Activated naive CD4-positive, alpha-beta T cell treated with Interleukin-2 at 50 U/mL for 16 hours (primary cell): ENCODE measurements at places on chromosomes 6 and 20.

DNA sequence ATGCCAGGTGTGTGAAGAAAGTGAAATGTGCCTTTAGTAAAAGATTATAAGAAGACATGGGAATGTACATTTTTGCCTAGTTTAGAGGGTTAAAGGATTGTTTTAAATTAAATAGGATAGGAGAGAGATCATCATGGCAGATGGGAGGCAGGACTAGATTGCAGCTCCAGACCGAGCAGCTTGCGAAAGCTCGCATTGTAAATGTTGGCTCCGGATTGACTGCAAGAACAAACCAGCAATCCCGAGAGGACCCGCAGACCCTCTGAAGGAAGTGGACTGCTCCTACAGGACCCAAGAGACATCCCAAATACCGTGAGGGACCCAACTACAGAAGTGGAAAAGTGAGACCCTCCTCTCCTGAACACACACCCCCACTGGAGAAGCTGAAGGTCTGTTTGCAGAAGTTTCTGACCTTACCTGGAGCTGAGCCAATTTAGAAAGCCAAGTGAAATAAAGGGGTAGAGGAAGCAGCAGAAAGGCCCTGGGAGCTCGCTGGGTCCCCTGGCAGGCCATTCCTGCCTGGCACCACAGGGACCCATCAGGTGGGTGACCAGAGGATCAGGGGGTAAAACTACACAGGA is 30.0 kb upstream of the TPD52L1 start:
- no peak for DNase-seq

- no peak for DNase-seq
These were observed 162.1 kb downstream of the AIG1 start for GRCh38 chr6:143222801-143223231.

- DNase-seq, result no peak
These were observed 5.9 kb downstream of the ZSCAN31 start for GRCh38 chr6:28330041-28330440.

- DNase-seq, result no peak
These were observed 625.7 kb upstream of the PTCHD4 start for GRCh38 chr6:48736501-48737206.

DNA sequence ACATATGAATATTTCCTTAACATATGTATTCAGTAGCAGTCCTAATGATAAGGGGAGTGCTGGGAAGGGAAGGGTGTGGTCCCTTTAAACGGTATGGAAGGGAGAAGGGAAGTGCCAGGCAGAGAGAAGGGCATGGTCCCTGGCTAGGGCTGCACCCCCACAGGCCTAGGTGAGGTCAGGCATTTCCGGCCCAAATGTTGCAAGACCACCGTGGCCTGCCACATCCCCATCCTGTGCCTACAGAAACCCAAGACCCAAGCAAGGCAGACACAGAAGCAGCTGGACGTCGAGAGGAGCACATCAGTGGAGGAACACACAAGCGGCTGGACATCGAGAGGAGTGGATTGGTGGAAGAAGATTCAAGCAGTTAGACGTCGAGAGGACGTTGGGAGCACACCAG is 5.9 kb downstream of the RRAGD start:
- no peak for DNase-seq

- no peak for DNase-seq
These were observed 19.5 kb downstream of the ADNP start for GRCh38 chr20:50911716-50912115.

DNA sequence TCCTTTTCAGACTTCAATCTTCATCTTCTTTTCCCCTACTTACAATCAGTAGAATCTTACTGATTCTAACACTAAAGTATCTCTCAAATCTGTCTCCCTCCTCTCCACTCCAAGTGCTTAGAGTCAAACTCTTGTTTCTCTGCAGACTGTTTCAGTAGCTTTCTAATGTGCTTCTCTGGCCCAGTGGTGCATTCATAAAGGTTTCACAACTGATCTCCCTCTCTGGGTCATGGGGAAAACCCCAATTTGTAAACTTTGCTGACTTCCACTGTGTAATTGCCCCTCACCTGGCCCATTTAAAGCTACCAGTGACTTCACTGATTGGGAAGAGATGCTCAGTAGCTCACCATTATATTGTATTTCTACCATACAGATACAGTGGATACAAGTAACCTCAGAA is 183.6 kb downstream of the FAXC start:
- no peak for DNase-seq

DNA sequence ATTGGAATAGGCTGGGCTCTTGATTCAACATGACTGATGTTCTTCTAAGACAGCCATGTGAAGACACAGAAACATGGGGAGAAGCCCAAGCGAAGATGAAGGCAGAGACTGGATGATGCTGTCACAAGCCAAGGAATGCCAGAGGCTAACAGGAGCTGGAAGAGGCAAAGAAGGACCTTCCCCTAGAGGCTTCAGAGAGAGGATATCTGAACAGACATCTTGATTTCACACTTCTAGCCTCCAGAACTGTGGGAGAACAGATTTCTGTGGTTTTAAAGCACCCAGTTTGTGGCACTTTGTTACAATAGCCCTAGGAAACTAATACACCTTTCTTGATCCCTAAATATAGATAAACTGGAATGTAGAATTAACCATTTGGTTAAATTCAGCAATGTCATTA is 127.0 kb downstream of the EDN1 start:
- DNase-seq, result no peak

DNA sequence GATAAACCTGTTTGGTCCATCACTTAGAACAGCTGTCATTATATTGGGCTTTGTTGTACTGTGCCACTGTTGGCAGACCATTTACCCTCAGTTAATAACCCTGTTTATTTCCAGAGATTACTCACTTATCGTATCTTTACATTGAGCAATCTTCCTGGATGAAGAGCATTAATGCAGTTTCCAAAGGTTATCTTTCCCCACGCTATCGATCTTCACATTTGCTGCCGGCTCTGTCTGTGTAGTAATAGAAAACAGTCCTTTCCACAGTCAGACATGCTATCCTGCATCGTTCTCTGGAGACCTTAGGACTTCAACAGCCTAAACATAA is 27.4 kb downstream of the GHRH start:
- no peak for DNase-seq

GRCh38 chr20:44642203-44643153 is 9.0 kb downstream of the ADA start:
- DNase-seq, result peak; percentile 32

GRCh38 chr6:134707342-134708031 is 242.4 kb downstream of the ALDH8A1 start:
- no peak for DNase-seq

DNA sequence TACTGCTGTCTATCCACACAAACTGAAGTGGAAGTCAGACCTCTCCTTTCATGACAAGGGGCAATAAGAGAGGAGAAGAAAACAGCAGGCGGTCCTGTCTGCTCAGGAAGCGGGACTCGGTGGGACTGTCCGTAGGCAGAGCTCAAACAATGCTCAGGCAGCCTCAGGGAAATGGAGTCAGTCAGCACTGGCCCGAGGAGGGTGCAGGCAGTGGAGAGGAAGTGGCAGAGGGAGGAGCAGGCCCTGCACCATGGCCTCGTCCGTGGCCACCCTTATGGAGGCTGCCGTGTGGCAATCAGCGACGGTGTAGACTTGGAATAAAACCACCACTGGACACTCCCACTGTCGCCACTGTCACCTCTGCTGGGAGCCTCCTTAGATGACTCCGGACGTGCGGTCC is 19.6 kb downstream of the FOXC1 start:
- DNase-seq, result no peak

DNA sequence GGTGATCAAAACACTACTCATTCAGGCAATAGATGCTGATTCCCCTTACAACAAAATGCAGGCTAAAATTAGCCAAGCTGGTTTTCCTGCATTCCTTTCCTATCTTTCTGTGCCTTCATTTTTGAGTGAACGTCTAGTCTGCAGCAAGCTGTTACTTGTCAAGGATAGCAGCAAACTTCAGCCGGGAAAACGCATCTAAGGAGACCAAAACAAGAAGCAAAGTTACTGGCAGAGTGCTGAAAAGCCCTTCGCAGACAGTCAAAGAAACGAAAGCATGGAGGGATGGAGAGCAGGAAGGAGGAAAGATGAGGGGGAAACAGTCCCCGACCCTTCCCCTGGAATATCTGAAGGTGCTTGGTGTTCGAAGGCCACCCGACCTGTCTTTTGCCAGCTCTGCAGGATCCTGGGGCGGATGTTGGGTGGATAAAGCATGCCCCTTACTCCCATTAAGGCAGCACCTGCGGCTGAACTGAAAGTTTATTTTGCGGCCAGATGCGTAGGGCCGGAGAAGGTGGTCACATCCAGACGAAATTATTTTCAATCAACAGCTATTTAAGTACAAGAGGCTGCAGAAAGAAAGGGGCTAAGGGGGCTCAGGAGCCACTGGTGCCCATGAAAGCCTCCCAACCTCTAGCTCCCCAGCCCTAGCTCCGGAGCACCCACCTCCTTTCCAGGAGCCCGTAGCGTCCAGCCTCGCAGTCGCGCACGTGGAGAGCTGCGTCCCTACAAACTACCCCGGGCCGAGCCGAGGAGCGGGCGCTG is 538 bp downstream of the FERMT1 start:
- no peak for DNase-seq

GRCh38 chr6:131657630-131658111 is 20.6 kb downstream of the ENPP3 start:
- DNase-seq, result no peak

- no peak for DNase-seq
These were observed 273.6 kb downstream of the LRFN2 start for GRCh38 chr6:40313582-40313981.

- no peak for DNase-seq
These were observed 35.2 kb upstream of the BCLAF1 start for GRCh38 chr6:136324686-136325380.

DNA sequence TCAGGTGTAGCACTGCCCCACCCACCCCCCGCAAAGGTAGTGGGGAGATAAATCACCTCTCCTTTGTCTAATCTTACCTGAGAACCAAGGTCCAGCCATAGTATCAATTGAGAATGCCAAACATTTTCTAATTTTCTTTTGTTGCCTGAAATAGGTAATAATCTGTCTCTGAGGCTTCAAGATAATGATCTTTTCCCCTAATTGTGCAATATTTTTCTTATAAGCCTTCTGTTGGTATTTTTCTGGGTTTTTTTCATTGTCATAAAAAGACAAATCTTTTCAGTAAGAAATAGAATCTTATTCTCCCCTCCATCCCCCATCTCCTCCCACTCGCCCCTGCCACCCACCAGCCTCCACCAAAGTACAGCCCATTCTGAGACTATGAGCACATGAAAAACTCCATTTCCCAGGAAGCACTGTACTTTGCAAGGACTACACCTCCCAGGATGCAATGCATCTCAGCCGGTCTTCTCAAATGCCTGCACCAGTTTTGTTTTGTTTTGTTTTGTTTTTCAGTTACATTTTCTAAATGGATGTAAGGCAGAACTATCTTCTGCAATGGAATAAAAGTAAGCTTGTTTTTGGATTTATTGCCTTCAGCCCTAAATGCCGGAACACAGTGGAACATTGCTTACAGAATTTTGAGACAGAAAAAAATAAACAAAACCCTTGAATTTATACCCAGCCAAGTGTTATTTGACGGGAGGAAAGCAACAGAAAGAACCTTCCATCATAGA is 268.0 kb downstream of the TFAP2A start:
- DNase-seq, result no peak

DNA sequence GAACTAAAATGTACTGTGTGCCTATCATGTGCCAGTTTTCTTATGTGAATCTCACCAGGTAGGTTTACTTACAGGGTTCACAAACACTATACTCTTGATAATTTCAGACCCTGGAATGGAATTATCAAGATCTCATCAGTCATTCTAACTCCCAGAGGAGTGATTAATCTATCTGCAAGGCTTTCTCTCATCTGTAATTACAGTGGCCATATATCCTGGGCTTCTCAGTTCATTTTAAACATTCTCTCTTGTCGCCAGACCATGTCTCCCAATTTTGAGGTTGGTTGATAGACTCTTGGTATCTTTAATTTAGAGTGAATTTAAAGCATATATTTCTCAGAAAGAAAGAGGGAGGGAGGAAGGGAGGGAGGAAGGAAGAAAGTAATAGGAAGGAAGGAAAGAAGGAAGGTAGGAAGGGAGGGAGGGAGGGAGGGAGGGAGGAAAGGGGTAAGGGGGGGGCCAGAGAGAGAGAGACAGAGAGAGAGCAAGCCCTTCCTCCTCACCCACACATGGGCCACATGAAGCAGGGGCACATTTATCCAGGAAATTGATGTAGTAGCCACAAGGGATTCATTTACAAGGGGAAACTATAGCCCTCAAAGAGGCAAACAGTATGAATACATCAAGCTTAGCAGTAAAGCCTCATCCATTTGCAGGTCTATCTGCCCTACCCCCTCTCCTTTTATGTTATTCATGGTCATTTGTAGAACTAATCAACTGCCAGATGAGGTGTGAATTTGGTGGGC is 25.8 kb upstream of the NRSN1 start:
- no peak for DNase-seq

GRCh38 chr20:12276011-12276673 is 358.4 kb downstream of the BTBD3 start:
- DNase-seq, result no peak

- no peak for DNase-seq
These were observed 125.2 kb downstream of the EDN3 start for GRCh38 chr20:59425572-59425971.

GRCh38 chr6:125354649-125355048 is 52.9 kb upstream of the HDDC2 start:
- DNase-seq, result no peak

GRCh38 chr20:58254890-58255289 is 26.4 kb upstream of the ANKRD60 start:
- DNase-seq, result no peak

DNA sequence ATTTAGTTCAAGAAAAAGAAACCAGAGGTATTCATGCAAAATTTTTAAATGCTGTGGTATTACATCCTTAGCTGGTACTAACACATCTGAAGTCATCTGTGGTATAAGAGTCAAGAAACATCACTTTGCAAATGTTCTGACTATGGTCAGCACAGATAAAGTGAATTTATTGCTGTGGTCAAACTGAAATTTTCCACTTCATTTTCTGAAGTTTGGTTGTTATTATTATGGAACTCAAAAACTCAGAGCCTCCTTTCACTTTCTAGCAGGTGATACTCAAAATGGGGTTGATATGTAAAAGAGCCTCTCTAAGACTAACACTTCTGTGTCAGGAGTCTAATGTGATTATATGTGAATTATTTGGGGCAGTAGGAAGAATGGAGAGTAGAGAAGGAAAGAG is 257.8 kb downstream of the RNGTT start:
- no peak for DNase-seq

DNA sequence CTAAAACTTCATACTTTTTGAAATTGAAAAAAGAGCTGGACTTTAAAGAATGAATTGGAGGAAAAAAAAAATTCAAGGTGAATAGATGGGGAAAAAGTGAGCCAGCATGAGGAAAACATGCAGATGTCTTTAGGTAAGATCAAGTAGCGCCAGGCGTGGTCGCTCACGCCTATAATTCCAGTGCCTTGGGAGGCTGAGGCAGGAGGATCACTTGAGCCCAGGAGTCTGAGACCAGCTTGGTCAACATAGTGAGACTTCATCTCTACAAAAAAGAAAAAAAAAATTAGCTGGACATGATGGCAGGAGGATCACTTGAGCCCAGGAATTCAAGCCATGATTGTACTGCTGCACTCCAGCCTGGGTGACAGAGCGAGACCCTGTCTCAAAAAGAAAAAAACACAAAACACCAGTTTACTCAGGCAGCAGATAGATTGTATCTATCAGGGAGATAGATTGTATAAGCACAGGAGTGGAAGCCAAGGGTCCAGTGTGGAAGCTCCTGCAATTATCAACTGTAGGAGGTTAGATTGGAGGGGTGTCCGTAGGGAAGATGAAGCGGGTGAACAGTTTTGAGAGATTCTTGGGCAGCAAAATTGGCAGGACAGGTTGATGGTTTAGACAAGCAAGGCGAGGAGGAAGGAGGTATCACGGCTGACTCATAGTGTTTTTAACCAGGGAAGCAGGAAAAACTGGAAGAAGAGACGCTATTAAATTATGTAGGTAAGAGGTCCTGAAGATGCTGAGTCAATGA is 97.6 kb upstream of the ZNF217 start:
- DNase-seq, result no peak

GRCh38 chr6:150301846-150302519 is 66.8 kb upstream of the IYD start:
- peak; percentile 6 for DNase-seq
